Kidney tubule cell (primary cell): ENCODE measurements at places on chromosomes 16 and 17.

GRCh38 chr17:19654896-19655295 lies 6.3 kb downstream of the ALDH3A2 start:
- DNase-seq = no peak

- DNase-seq = no peak
Observed at GRCh38 chr16:57572978-57573728, 30.7 kb downstream of the ADGRG5 start.

GRCh38 chr17:10785295-10785694 lies 18.6 kb downstream of the TMEM238L start:
- DNase-seq = no peak

- no peak for DNase-seq
Observed at GRCh38 chr17:41215681-41216080, 10.8 kb upstream of the KRTAP9-2 start.

GRCh38 chr17:57956291-57957119 lies 1.3 kb upstream of the CUEDC1 start:
- no peak for DNase-seq

- DNase-seq = no peak
Observed at GRCh38 chr17:30570596-30571265, 93.5 kb downstream of the GOSR1 start.

DNA sequence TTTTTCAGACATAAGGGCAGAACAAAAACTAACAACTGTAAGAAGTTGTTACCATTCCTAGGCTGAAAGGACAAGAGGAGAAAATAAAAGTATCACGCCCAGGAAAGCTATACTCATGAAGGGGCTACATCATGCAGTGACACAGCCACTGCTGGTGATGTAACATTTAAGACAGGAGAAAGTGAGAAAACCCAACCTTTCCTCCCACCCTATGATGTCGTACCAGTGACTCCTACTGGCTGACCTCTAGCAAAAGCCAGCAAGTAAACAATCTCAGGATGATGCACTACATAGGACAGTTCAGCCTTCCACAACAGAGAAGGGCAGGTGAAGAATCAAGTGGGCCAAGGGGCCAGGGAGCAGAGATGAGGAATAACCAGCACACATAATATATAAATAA lies 14.0 kb upstream of the OR1E2 start:
- DNase-seq = peak; percentile 15

- DNase-seq = peak; percentile 32
Observed at GRCh38 chr17:80970044-80970761, 21.4 kb upstream of the CHMP6 start.

DNA sequence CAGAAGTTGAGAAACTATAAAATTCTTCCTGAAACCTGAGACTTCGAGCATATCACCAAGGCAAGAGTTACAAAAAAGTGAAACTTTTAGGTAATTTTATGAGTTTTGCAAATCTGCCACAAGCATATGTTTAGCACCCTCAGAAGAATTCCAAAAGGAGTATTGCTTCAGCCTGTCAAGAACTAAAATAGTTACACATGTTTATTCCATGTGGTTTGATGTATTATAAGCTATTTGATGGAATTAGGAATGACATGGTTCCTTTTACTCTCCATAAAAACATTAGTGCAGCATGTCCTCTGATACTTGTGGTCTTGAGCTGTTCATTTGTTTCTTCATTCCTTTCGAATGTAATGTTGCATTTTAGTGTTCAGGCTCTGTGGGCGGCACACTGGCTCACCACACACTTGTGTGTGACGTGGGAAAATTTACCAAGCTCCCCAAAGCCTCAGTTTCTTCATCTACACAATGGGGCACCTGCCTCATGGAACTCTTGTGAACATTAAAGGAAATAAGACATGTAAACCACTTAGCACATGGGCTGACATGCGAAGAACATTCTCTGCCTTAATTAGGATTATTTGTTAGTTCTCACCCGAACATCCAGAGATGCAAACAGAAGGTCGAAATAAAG lies 204.2 kb upstream of the FOXF1 start:
- DNase-seq = no peak

GRCh38 chr17:32285746-32286517 lies 20.3 kb downstream of the RHBDL3 start:
- DNase-seq = peak; percentile 14

DNA sequence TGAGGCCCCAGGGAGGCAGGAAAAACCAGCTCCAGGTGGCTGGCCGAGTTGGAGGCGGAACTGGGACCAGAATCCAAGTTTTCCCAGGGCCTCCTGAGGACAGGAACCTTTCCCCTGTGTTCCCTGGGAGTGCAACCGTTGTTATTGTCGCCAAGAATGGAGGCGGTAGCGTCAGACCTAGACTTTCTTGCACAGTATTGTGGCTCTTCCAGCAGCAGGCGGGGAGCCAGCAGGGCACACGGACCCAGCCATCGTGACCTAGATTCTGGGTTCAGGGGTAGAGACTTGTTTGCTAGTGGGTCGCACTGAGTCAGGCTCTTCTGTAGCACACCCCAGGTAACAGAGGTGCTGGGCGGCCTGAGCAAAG lies 667 bp upstream of the KIF19 start:
- DNase-seq = no peak

GRCh38 chr16:54398986-54399385 lies 112.4 kb upstream of the IRX3 start:
- no peak for DNase-seq

DNA sequence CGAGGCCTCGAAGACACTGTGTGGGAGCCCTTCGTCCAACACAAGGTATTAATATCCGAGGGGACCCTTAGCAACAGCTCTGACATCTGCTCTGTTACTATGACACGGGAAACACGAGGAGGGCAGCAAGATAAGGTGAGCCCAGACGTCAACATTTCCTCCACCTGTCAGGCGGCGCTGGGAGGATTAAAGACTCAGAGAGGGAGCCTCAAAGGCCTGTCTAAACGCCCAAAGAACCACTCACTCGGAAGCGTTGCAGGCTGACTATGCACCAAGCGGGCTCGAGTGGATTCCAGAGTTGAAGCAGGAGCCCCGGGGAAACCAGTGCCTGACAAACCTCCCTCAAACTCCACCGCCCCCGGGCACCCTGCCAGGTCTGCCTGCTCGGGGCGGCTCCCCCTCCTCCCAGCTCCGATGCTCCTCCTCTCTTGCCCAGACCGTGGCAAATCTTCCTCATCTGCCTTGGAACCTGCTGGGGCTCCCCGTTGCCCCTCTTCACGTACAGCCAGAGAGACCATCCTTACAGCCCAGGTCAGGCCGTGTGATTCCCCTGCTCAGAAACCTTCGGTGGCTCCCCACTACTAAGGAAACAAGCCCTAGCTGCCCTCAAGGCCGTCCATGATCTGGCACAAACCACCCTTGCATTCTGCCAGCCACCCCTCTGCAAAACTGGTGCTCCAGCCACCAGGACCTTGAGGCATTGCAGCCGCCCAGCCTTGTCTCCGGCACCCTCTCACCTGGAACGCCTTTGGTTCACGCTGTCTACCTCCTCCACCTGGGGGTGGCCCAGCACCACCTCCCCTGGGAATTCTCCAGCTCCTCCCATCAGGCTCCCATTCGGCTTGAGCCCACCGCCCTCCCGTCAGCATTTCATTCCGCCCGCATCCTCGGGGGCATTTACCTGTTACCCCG lies 16.2 kb downstream of the RPH3AL start:
- DNase-seq = peak; percentile 32

- DNase-seq = no peak
Observed at GRCh38 chr17:28480799-28481571, 7.5 kb downstream of the SLC13A2 start.

GRCh38 chr17:42879596-42879985 lies 21.0 kb upstream of the G6PC1 start:
- DNase-seq = peak; percentile 43

DNA sequence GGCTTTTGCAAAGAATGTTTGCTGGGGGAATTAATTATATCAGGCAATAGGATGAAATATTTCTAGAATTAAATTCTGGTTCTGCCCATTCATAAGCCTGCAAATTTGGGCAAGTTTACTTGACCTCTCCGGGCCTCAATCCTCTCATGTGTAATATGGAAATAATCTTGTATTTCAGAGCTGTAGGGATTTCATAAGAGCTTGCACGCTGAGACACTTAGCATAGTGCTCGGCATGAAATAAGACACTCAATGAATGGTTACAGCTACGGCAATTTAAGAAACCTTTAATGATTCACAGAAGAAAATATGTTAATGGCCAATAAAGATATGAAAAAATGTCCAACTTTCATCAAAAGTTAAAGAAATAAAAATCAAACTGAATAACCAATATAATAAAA lies 40.6 kb upstream of the PITPNM3 start:
- DNase-seq = no peak

DNA sequence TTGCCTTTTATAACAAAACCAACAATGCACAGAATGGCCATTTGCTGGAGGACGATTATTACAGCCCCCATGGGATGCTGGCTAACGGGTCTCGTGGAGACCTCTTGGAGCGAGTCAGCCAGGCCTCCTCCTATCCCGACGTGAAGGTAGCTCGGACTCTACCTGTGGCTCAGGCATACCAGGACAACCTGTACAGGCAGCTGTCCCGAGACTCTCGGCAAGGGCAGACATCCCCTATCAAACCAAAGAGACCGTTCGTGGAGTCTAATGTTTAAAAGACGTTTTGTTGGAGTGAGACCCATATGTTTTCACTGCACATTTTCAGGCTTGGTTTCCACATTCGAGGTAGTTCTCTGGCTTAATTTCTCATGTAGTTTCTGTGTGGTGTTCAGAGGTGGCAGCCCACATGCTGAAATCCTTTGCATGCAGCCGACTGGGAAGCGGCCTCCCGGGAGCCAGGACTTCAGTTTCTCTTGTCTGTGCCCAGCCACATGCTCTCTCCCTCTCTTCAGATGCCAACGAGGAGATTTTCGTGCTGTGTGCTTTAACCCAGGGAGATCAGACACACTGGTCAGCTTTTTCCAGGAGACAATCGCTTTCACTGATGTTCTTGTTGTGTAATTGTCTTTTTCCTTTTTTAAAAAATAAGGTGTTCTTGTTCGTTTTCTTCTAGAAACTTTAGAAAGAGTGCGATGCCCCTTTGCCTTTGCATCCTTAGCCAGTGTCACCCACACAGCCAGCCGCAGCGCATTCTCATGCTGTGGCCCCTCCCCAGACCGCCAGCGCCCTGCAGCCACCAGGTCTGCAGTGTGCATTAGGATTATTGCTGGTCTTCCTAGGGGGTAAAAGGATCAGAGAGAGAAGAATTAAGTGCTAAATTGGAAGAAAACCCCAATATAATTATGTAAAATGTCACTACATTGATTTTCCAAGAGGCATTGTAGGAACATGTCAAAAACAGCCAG lies 24.1 kb downstream of the CYB561 start:
- no peak for DNase-seq

GRCh38 chr16:27980076-27980775 lies 83.3 kb downstream of the GSG1L start:
- no peak for DNase-seq

DNA sequence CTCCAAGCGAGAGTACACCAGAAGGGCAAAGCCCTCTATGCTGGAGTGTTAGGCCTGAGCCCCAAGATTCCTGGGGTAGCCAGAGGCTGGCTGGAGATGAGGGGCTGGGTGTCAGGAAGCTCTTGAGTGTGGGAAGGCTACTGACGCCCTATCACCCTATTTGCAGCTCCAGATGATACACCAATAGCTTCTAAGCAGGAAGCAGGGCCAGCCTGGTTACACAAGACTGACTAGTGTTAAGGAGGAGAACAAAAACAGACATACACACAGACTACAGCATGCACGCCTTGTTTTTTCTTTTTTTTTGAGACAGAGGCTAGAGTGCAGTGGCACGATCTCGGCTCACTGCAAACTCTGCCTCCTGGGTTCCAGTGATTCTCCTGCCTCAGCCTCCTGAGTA lies 15.9 kb downstream of the POLR3K start:
- DNase-seq = no peak

DNA sequence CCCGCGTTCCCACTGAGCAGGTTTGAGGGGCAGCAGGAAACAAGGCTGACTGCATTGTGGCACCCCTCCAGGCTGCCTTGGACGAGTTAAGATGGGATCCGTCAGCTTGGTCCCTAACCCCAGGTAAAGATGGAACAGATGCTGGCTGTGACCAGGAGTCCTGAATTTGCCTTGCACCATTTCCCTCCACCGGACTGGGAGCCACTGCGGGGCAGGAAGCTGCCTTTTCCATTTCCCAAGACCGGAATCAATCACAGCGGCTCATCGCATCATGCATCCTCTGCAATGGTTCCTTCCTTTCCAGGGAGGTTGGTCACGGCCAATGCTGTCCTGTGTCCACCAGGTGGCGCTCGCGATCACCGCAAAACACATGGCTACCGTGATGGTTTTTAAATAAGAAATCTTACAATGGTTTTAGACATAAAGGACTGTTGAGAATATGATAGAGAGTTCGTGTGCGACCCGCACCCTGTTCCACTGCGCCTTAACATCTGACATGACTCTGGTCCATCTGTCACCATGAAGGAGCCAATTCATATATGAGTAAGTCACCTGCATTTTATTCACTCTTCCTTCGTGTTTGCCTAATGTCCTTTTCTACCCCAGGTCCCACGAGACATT lies 6.8 kb upstream of the MEAK7 start:
- DNase-seq = peak; percentile 88

GRCh38 chr16:24511174-24511573 lies 28.2 kb upstream of the RBBP6 start:
- no peak for DNase-seq

DNA sequence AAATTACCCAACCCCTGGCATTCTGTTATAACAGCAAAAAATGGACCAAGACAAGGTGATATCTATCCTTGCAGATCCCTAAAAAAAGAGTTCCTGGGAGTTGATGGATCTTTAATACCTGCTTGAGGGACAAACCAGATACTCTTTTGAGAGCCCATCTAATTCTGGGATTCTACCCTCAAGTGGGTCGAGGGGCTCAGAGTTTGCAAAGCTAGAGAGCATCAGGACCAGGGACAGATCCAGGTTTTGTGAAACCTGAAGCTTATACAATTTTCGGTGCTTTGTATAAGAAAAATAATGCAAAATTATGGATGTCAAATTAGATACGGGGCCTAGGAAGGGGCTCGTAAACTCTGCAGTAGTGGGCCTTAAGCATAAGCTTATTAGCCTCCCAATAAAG lies 130.5 kb upstream of the CRHR1 start:
- no peak for DNase-seq

GRCh38 chr17:2295575-2295974 lies 8.0 kb downstream of the SMG6 start:
- peak; percentile 43 for DNase-seq

- DNase-seq = no peak
Observed at GRCh38 chr16:87145181-87146176, 171.7 kb downstream of the C16orf95 start.

GRCh38 chr16:15667091-15667742 lies 17.2 kb downstream of the NDE1 start:
- no peak for DNase-seq

- DNase-seq = peak; percentile 69
Observed at GRCh38 chr17:16040710-16041251, 41.2 kb downstream of the TTC19 start.
